ENCODE measurements at places on chromosomes 6 and 20.

DNA sequence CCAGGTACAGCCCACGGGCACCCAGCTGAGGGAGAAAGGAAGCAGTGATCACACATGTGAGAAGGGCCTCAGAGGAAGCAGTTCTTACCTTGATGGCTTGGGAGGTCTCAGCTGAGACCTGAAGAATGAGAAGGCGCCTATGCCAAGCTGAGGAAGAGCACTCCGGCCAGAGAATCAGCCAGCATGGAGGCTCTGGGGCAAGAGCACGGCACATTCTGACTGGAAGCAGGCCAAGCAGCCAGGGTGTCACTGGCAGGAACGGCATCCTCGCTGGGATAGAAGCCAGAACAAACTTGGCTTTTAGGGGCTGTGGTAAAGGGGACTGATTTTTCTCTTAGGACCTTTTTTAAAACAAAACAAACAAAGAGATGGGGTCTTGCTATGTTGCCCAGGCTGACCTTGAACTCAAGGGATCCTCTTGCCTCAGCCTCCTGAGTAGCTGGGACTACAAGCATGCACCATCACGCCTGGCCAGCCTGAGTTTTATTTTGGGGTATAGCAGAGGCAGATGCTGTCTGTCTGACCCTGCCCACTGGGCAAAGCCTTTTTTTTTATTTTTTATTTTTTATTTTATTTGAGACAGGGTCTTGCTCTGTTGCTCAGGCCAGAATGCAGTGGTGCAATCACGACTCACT, 17.6 kb downstream of the GHRH start:
- no peak for DNase-seq

GRCh38 chr6:137339929-137340559, 120.9 kb upstream of the IFNGR1 start:
- DNase-seq = no peak

- no peak for DNase-seq
Measured at GRCh38 chr6:139143111-139143510, 8.2 kb downstream of the HECA start.

- DNase-seq = no peak
Measured at GRCh38 chr6:110448846-110449540, 27.4 kb downstream of the SLC22A16 start.

GRCh38 chr20:8788831-8789230, 280.1 kb upstream of the PLCB4 start:
- peak; percentile 53 for DNase-seq

DNA sequence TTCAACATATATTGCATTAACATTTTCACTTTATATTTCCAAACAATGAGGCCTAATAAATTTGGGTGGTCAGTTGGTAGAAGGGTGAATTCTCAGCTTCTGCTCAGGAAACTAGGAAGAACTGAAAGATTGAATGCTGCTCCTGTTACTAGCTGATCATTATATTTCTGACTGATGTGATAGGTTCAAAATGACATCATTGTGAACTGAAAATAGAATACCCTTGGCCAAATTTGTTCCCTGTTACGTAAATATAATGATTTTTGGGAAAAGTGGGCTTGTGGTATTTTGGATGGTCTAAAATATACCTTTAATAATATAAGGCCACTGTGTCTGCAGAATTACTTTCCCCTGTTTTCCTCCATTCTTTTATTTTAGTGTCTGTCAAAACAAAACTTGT, 2.8 kb downstream of the UST start:
- no peak for DNase-seq

GRCh38 chr6:105753620-105754211, 332.4 kb upstream of the PRDM1 start:
- DNase-seq = no peak

GRCh38 chr6:4908062-4908461, 95.8 kb downstream of the RPP40 start:
- DNase-seq = no peak

GRCh38 chr6:48996461-48997119, 466.5 kb downstream of the MMUT start:
- DNase-seq = no peak

- peak; percentile 58 for DNase-seq
Measured at GRCh38 chr6:116461932-116462885, 1.0 kb downstream of the CALHM6 start.

GRCh38 chr6:149138699-149139294, 178.7 kb upstream of the TAB2 start:
- no peak for DNase-seq

Data from left colon (tissue), 2 donors.